ENCODE measurements at places on chromosomes 16 and 17. TPM values are rescaled to one million over a fixed set of nuclear protein-coding genes. Genes with fewer than 3 reads are reported as not detected.

HOXB13 gene
- 0.32 TPM for total RNA-seq

CCL5 gene
- total RNA-seq = not detected

IL17C gene
- total RNA-seq = not detected

OR2C1 gene
- not detected for total RNA-seq

SCARF1 gene
- 0.64 TPM for total RNA-seq

ITGAD gene
- not detected for total RNA-seq

CCDC144A gene
- 10.3 TPM for total RNA-seq

HELZ gene
- 53.1 TPM for total RNA-seq

KRT28 gene
- total RNA-seq = not detected

KRT23 gene
- total RNA-seq = under 0.01 TPM

KRTAP3-2 gene
- total RNA-seq = not detected

CNEP1R1 gene
- 26.7 TPM for total RNA-seq

PPL gene
- 0.32 TPM for total RNA-seq

KRTAP4-1 gene
- not detected for total RNA-seq

TAX1BP3 gene
- 228 TPM for total RNA-seq

TBC1D3H gene
- total RNA-seq = not detected

FLII gene
- 205 TPM for total RNA-seq

SOX9 gene
- 1.7 TPM for total RNA-seq

CCDC78 gene
- total RNA-seq = 1.3 TPM

SLFN14 gene
- not detected for total RNA-seq

ICAM2 gene
- total RNA-seq = 1.3 TPM

LYZL6 gene
- total RNA-seq = not detected

RGS11 gene
- total RNA-seq = 0.64 TPM

KCNAB3 gene
- total RNA-seq = 1.7 TPM

OR1A1 gene
- total RNA-seq = not detected

NPIPB5 gene
- total RNA-seq = 130 TPM

HSF4 gene
- 3.0 TPM for total RNA-seq

KRT33A gene
- not detected for total RNA-seq

KRT222 gene
- total RNA-seq = not detected

KRT25 gene
- not detected for total RNA-seq

TEDC2 gene
- 6.9 TPM for total RNA-seq
